ENCODE measurements at places on chromosomes 5 and 9. TPM values are rescaled to one million over a fixed set of nuclear protein-coding genes. Genes with fewer than 3 reads are reported as not detected.

CDC20B gene
- not detected for total RNA-seq

ACTBL2 gene
- total RNA-seq = 0.35 TPM

PPP3R2 gene
- total RNA-seq = not detected

SLC36A2 gene
- not detected for total RNA-seq

PCDHGA12 gene
- total RNA-seq = 4.7 TPM

WDR38 gene
- not detected for total RNA-seq
